Erythroblast (primary cell): ENCODE measurements at places on chromosomes 2 and 18.

DNA sequence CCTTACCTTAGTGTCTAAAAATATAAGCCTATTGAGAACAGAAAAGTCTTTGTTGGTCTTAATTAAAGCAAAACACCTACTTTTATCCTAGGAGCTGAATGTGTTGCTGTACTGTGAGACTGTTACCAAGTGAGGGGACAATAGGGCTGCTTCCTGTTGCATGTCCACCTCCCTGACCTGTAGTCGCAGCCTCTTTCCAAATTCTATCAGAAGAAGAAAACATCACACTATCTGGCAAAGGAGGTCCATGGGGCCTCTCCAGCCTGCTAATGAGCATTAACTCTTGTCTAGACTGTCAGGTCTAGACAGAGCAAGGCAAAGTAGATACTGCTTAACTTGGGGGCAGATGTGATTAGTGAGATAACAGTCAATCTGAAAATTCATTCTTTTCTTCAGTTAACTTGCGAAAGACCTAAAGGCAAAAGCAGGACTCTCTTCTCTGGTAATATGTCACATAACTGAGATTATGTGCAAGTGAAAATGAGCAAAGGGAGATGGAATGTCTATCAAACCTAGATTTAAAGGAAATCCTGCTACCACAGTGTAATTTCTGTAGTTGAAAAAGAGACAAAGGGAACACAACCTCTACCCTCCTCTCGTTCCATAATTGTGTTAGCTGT, 66.9 kb downstream of the CDH20 start:
- DNase-seq: no peak

DNA sequence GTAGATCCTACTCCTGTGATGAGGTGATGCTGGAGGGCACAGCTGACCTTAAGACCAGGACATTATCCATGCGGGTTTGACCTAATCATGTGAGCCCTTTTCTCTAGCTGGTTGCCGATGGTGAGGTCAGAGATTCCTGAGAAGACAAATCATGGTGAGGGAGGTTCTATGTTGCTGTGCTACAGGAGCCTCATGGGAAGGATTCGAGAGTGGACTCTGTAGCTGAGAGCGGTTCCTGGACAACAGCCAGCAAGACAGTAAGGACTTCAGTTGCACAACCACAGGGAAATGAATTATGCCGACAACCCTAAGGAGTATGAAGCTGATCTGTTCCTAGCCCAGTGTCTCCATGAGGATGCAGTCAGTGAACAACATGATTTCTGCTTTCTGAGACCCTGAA, 80.4 kb downstream of the EPB41L3 start:
- DNase-seq: no peak

DNA sequence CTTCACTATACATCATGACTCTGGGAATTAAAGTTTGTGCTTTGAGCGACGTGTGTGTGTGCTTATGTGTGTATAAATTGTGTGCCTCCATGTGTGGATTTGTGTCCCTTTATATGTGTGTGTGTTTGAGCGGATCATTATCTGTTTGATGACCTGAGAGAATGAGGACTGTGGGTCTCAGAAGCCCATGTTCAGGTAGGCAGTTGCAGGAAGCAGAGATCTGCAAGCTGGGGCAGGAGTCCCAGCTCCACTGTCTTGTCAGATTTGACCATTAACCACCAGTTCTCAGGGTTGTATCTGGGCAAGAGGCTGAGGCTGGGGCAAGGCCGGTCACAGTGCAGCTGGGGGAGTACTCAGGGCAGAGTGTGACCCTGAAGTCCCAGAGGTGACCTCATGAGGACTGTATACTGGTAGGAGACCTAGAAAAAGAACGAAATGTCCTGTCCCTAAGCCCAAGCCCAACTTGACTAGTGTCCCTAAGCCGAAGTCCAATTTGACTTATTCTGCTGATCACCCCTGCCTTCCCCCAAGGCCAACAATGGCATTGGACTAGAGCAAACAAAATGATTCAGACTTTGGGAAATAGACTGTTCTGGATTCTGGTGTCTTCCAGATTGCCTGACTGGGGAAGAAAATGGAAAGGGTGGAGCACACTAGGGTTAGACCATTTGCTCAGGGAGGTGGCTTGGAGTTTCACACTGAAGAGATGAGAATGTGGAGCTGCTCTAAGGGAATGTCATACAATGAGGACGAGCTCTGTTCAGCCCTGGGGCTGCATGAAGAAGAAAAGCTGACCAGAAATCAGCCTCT, 28.1 kb downstream of the RHOB start:
- DNase-seq: no peak

- DNase-seq: peak; percentile 69
These were observed 770 bp downstream of the NBAS start for GRCh38 chr2:15560140-15560987.

DNA sequence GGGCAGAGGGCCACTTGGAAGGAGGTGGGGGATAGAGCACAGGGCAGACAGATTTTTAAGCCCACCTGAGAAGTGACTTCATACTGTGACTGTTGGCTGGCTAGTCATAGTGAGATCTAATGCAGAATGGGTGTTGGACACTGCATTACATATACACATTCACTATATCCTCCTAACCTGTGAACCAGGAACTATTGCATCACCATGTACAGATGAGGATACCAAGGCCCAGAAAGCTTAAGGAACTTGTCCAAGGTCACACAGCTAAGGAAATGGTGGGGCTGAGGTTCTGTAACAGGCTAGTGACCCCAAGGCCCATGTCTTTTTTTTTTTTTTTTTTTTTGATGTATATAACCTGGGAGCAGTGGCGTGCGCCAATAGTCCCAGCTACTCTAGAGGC, 49.6 kb upstream of the SPRED2 start:
- DNase-seq: no peak

GRCh38 chr18:5496305-5496704, 47.5 kb downstream of the EPB41L3 start:
- no peak for DNase-seq

- DNase-seq: no peak
These were observed 10.4 kb upstream of the KCNK3 start for GRCh38 chr2:26682155-26682554.

DNA sequence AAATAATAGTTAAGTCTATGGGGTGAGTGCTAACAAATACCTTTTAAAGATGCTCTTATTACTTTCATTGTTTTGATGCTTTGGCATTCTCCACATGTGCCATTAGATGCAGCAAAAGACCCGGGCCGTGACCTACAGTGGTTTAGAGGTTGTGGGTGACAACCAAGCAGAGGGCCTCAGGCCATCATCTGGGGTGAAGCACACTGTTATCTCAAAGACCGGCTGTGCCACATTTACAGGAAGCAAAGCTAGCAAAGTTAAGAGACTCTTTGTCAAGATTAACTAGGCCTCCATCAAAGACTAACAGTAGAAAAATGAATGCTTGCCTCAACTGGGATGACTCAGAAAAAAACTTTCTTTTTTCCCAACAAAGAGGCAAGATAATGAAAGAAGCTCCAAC, 695.3 kb downstream of the SATB2 start:
- DNase-seq: peak; percentile 34

GRCh38 chr2:201881741-201882140, 75.4 kb downstream of the CDK15 start:
- no peak for DNase-seq

DNA sequence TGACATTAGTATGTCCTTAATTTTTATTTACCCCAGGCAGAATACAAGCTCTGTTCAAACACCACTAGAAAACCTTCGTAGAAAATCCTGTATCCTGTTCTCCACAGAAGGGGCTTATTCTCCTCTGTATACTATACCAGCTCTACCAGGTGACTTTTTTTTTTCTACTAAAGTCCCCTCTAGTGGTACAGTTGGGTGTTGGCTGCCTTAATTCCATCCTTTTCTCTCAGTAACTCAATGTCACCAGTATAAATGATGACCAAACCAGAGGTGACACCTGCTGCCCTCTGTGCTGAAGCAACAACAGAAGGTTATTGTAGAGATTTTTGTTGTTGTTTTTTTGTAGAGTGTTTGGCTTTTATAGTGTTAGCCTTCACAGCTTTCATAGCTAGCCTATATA, 1322.0 kb downstream of the LRP1B start:
- DNase-seq: no peak

DNA sequence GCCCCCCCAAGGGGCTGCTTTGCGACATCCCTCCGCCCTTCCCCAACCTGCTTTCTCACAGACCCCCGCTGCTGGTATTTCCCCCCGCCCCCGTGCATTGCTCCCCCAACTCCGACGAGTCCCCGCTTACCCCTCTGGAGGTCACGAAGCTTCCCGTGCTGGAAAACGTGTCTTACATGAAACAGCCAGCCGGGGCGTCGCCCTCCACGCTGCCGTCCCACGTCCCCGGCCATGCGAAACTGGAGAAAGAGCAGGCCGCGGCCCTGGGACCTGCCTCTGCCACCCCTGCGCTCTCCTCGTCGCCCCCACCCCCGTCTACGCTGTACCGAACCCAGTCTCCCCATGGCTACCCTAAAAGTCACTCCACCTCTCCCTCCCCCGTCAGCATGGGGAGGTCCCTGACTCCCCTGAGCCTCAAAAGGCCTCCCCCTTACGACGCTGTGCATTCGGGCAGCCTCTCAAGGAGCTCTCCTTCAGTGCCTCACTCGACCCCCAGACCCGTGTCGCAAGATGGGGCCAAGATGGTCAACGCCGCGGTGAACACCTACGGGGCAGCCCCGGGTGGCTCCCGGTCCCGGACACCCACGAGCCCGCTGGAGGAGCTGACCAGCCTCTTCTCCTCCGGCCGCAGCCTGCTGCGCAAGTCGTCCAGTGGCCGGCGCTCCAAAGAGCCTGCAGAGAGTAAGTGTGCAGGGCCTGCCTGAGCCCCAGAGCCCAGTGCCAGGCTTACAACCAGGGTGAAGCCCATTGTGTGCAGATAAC, 183.0 kb downstream of the NYAP2 start:
- DNase-seq: no peak

DNA sequence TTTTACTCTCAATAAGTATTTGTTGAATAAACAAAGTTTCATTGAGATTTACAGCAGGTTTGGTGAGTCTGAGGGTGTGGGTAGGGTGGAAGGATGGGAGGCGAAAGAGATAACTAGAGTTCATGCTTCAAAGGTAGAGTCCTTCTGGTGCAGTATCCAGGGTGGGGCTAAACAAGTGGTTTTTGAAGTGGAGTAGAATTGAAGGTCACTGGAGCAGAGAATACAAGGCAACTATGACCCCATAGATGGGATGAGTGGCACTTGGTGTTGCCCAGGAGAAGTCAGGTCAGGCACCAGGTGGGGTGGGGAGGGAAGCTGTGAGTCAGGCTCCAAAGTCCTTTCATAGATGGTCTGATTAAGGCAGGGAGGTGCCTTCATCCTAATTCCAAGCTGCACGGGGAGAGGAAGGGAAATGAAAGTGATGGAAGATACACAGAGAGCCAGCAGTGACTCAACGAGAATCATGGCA, 6.6 kb upstream of the CAB39 start:
- no peak for DNase-seq

- no peak for DNase-seq
These were observed 131.9 kb upstream of the ALKAL2 start for GRCh38 chr2:419687-420317.

- peak; percentile 5 for DNase-seq
These were observed 12.0 kb downstream of the SERPINE2 start for GRCh38 chr2:224027070-224027469.

DNA sequence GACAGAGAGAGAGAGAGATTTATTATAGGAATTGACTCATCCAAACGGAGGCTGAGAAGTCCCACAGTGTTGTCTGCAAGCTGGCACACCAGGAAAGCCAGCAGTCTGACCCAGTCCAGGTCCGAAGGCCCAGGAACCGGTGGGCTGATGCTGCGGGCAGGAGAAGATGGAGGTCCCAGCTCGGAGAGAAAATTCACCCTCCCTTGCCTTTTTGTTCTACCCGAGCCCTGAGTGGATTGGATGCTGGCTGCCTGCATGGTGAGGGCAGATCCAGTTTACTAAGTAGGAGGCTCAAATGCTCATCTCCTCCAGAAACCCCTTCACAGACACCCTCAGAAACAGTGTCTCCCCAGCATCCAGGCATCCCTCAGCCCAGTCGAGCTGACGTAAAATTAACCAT, 22.2 kb upstream of the STK25 start:
- DNase-seq: no peak

GRCh38 chr18:22398464-22398863, 19.3 kb downstream of the CTAGE1 start:
- no peak for DNase-seq

DNA sequence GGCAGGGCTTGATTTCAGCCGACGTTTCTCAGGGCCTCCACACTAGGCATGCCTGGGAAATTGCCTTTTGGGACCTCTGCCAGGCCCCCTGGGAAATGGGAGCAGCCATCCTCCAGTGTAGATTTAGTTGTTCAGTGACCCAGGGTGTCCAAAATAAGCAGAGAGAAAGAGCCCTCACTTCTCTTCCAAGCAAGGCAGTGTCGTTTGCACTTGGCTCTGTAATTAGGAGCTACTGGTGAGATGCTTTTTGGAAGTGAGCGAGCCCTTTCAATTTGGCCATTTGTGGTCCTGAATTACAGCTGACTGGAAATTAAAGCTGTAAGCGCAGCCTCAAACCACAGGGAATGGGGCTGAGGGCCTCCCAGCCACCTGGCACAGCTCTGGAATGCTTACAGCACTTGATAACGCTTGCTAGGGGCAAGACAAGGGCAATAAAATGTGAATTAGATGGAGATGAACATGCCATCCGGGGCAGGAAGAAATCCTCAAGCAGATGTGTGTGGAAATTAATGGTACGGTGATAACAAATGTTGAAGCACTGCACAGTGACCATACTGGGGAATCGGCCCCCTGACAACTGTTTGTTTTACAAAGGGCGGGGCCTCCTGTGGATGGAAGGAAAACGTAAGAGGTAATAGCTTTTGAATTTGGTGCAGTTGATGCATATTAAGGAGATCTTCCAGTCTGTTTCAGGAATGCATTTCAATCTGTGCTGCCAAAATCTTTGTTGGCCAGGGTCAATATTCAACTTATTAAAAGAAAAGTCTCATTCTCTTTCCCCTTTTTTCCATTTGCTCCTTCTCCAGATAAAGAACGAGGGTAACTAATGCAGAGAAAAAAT, 173.1 kb downstream of the UXS1 start:
- no peak for DNase-seq

DNA sequence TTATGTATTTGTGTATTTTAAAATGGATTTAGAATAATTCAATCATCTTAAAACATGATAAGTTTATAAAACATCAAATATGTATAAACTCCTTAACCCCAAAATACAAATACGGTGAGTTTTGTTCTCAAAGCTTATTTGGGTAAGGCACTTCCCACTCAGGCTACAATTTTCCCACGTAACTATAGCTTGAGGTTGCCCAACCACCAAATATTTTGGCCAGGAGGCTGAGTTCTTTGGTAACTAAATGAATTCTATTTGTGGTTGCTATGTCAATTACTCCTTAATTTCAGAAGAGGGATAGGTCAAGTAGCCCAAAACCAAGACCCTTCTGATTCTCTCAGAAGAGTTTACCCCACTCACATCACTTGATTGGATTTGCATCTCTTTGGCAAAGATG, 70.4 kb downstream of the MYL12B start:
- no peak for DNase-seq

- DNase-seq: no peak
These were observed 8.7 kb upstream of the WIPF1 start for GRCh38 chr2:174606336-174606735.
